ENCODE measurements at places on chromosomes 3 and 15. TPM values are rescaled to one million over a fixed set of nuclear protein-coding genes. Genes with fewer than 3 reads are reported as not detected.

DNA sequence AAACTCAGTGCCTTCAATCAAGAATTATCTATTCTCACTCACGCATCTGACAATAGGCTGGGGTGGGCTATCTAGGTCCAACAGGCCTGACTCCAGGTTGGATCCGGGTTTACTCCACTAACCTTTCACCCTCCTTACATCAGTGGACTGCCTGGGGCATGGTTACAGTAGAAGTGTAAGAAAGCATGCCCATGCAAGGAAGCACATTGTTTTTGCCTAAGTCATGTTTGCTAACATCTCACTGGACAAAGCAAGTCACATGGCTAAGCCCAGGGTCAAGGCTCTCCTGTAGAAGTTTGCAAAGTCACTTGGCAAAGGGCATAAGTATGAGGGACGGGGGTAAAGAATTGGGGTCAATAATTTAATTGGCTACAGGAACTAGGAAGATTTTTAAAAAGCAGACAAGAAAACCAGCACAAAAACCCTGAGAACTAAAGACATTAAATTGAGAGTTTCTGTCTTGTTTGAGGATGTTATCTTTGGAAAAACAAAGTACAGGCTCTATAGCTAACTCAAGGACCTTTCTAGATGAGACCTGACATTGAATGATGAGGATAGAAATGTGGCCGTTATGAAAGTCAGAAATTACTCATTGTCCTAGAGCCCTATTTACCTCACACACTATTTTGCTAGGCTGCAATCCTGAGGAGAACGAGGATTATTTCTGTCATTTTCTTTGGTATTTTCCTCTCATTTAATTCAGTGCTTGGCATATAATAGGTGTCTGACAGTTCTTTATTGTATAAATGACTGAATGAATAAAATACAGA, 214.2 kb downstream of the IL20RB start:
- H3K27ac ChIP-seq, result no peak overlapping the region
- peaks cover 5% of the 10 kb centered on the region for H3K4me1 ChIP-seq

DNA sequence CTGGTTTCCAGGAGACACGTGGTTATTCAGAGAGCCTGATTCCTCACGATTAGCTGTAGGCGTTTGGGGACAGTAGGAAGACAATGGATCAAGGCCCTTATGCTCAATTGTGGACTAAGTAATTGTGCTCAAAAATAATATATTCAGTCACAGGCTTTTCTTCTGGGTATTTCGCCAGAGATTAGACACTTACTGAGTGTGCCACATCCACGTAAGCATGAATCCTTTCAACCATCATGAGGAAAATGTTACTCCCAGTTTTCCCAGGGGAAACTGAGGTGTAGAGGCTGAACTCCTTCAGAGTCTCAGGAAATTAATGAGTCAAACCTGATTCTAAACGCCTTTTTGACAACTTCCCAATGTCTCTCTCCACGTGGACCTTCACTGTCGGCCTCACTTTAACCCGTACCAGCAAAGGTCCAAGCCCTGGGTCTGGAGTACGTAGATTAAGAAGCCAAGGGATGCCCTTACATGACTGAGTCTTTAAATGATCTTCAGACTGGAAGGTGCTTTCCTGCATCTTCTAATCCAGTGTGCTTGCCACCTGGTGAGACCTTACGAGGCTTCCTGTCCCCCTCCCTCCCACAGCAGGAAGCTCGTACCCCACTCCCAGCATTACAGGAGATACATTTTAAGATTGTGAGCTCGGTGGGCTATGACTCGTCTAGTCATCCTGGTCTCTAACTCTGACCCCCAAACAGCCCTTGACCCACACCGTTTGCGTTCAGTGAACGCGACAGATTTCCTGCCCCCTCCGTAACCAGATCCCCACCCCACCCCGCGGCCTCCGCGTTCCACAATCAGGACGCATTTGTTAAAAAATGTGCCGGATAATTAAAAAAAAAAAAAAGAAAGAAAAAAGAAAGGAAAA, 1.7 kb downstream of the PKM start:
- no peak for DNase-seq
- H3K27me3 ChIP-seq, result no peaks in the 10 kb centered on the region
- peak overlapping the region; percentile 96 for H3K4me3 ChIP-seq
- peaks cover 39% of the 10 kb centered on the region for H3K36me3 ChIP-seq
- H3K4me1 ChIP-seq, result peaks cover 28% of the 10 kb centered on the region
- peak overlapping the region; percentile 98 for H3K27ac ChIP-seq

GRCh38 chr3:32471246-32471645, 31.4 kb downstream of the CMTM6 start:
- no peaks in the 10 kb centered on the region for H3K4me1 ChIP-seq
- no peak overlapping the region for H3K27ac ChIP-seq
- H3K36me3 ChIP-seq, result no peaks in the 10 kb centered on the region
- no peak for DNase-seq

DNA sequence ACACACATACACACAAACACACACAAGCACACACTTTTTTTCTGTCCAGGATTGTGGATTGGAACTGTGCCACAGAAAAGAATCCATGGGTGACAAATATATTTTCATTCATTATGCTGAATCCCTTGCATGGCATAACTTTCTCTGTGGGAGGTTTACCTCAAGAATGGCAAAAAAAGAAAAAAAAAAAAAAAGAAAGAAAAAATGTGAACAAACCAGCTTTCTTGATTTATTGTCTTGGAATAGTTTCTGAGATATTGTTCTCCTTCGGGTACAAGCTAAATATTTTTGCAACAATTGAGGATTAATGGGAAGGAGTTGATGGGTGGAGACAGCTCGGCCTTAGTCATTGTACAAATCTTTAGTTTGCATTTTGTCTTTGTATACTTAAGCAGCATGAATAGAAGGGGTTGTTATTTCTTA, 153.1 kb downstream of the GMNC start:
- peak overlapping the region; percentile 72 for H3K27ac ChIP-seq
- no peak overlapping the region for H3K4me3 ChIP-seq
- H3K36me3 ChIP-seq, result no peaks in the 10 kb centered on the region

DNA sequence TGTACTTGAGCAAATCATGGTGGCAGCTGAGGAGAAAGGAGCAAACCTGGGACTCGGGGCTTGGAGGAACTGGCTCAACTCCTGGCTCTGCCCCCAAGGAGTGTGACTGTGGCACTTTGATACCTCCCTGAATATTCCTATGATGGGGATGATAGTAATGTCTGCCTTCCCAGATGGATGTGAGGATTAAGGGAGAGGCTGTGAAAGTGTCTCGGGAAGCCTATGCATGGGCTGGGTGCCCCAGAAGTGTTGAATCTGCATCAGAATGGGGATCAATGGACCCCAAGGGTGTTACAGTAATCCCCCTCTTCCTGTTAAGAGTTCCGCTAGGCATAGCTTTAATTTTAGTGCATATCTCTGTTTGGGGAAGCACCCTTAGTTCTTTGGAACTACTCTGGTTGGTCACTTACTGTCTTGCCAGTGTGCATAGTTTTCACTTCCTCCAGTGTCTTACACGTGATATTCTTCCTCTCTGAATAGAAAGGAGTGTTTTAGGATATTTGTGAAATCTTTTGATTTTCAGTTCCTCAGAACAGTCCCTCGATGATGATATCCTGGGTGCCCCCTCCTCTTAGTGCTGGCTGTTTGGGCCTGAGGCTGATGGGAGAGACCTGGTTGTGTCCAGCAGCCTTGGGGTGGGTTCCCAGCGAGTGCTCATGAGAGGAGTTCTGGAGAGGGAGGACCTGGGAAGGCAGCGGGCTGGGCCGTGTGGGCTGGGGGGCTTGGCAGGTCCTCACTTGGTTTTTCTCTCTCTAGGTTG, 97.5 kb downstream of the CHDH start:
- no peaks in the 10 kb centered on the region for H3K4me1 ChIP-seq
- no peaks in the 10 kb centered on the region for H3K27me3 ChIP-seq
- no peak for DNase-seq
- no peaks in the 10 kb centered on the region for H3K36me3 ChIP-seq
- H3K4me3 ChIP-seq, result no peak overlapping the region
- no peak overlapping the region for H3K27ac ChIP-seq

DNA sequence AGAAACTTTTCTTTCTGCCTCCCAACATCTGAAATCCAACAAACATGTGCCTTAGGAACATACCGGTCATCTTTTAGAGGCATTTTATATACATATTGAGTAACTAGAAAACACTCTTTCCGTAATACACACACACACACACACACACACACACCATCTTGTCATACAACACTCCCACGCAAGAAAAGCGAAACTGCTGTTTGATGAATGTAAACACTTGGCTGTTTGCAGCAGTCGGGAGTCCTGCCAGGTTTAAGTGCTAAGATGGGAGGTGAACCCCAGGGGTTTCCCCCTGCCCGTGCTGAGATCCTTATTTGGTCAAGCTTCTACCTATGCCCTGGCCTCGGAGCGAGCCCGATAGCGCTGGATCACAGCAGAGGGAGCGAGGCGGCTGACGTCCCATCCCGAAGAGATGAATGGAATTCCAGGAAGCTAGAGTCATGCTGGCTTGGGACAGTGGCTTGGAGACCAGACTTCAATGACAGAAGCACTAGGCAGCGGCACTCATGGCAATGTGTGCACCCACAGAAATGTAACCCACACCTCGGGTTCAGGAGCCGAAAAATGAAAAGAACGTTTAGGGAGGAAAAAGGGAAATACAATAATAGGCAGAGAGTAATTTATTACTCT, 1.3 kb upstream of the THBS1 start:
- H3K4me3 ChIP-seq, result peak overlapping the region; percentile 71
- peaks cover 11% of the 10 kb centered on the region for H3K4me1 ChIP-seq
- peak; percentile 82 for DNase-seq

- H3K27me3 ChIP-seq, result peaks cover 5% of the 10 kb centered on the region
- no peaks in the 10 kb centered on the region for H3K36me3 ChIP-seq
- H3K4me3 ChIP-seq, result no peak overlapping the region
- H3K4me1 ChIP-seq, result no peaks in the 10 kb centered on the region
Measured at GRCh38 chr15:47644722-47645121, 72.6 kb upstream of the SEMA6D start.

GRCh38 chr3:170754311-170754693, 115.7 kb downstream of the RPL22L1 start:
- H3K27me3 ChIP-seq, result no peaks in the 10 kb centered on the region
- peaks cover 48% of the 10 kb centered on the region for H3K4me1 ChIP-seq
- no peak overlapping the region for H3K27ac ChIP-seq

DNA sequence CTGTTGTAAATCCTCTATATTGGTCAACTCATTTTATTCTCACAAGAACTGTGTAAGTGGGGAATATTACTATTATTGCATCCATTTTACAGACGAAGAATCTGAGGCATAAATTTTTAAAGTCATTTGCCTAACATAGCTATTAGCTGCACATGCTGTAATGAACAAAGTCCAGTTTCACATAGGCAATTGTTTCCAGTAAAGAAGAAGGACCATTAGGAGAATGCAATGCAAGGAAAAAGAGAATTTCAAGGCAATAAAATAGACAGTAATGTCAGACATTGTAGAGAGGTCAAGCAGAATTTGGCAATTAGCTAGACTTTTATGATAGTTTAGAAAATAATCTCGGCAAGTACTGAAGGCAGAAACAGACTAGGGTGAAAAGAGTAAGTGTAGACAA, 578.7 kb upstream of the NECTIN3 start:
- no peak overlapping the region for H3K27ac ChIP-seq
- no peak for DNase-seq
- no peak overlapping the region for H3K4me3 ChIP-seq
- H3K36me3 ChIP-seq, result no peaks in the 10 kb centered on the region
- no peaks in the 10 kb centered on the region for H3K4me1 ChIP-seq

Gene LDHAL6B
- not detected for total RNA-seq

Gene FMN1
- 15.6 TPM for total RNA-seq

Gene LSAMP
- under 0.01 TPM for total RNA-seq

Gene AADACL2
- not detected for total RNA-seq
